ENCODE measurements at places on chromosomes 16 and 17.

DNA sequence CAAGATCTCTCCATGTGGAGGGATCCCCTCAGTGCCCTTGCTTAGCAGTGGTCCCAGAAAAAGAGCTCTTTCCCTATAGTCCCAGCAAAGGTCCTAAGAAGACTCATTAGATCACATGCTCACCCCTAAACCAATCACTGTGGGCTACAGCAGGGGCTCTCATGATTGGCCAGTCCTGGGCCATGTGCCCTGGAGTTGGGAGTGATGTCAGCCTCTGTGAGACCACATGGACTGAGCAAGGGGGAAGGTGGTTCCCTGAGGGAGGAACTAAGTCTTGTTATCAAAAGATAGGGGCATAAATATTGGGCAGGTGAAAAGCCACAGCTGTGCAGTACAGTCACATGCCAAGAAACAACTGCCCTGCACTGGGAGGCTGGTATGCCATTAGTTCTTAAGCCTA is 51.3 kb downstream of the SCNN1B start:
- DNase-seq, result no peak

GRCh38 chr16:75378616-75379015 is 54.7 kb downstream of the CFDP1 start:
- DNase-seq, result no peak

GRCh38 chr17:83035722-83036121 is 43.7 kb upstream of the METRNL start:
- no peak for DNase-seq

GRCh38 chr16:70664325-70665112 is 18.2 kb downstream of the IL34 start:
- DNase-seq, result no peak

DNA sequence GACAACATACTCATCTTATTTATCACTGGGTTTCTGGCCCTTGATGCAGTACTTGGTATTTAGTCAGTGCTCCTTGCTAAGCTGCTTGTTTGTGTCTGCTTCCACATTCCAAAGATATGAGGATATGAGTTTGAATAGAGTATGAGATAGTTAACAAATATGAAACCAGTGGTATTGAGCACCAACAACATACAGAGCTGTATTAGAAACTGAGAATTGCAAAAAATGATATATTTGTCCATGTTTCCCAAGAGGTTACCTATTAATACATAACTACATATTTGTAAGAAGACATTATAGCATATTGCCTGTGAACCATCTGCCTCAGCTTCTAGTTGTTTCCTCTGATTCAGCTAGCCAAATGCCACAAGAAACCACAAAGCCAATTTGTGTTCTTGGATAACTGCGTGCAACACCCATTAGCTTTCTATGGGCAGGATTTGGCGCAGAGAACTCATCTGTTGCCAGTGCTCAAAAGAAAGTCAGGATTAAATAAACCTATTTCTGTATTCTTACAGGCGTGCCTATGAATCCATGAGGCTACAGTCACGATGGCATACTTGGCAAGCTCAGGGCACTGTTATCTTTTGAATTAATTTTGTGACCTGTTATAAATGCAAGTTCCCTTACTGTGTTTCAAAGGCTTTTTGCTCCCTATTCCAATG is 194.4 kb downstream of the MAP2K6 start:
- no peak for DNase-seq

DNA sequence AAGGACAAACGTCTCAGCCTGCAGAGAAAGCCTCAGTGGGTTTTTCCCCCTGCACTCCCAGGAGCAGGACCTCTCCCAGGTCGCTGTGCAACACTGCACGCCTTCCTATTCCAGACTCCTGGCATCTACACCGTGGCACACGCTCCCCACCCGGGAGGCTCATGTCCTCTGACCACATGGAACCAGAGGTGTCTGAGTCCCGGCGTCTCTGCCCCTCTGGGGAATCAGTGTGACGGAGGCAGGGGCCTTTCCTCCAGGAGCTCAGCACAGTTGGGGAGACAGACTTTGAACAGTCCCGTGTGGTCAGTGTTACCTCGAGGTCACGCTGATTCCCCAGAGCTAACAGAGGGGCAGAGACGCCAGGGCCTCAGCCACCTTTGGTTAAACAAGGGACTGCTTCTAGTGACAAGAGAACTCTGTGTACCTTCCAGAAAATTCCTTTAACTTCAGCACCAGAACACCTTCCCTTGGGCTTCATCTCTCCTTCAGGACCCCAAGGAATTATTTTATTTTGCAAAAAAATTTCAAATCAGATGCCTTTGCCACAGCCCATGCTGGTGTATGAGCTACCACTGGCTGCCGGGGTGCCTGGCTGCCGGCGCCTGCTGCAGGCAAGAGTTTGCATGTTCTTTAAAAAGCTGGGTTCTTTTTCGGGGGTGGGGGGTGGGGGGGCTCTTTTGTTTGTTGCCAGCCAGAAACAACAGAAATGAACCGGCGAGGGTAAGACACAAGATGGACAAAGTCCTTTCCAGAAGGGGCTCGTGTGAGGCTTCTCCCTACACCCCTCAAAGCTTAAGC is 6.6 kb downstream of the CANT1 start:
- DNase-seq, result no peak

DNA sequence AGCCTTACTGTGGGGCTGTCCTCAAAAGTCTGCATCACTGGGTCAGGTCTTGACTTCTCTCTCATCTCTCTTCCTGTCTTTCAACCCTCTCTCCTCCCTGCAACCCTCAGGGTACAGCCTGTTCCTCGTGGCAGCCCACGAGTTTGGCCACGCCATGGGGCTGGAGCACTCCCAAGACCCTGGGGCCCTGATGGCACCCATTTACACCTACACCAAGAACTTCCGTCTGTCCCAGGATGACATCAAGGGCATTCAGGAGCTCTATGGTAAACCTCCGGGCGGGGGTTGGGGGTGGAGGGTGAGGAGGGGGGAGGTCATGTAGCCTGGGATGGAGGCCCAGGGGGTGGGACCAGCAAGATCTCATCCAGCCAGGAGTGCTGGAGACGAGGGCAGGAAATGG is 12.7 kb downstream of the MMP2 start:
- DNase-seq, result no peak

DNA sequence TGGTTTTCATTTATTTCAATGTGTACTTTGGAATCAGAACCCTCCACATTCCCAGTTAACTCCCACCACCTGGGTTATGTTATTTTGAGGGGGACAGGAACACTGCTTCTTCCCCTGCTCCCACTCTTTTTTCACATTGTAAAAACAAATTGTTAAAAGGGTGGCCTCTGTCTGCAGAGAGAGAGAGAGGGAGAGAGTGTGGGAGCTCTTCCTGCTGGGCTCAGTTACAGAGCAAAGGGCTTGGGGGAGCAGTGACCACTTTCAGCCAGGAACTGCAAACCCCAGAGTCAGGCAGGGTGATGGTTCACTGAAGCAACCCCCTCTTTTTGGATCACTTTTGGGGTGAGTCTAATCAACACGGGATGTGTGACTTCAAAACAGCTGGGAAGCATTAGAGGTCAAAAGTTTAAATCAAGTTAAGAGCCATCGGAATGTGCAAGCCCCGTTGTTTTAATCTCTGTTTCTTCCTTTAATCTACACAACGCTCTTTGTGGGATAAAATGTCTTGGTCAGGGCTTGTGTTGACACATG is 577.0 kb upstream of the CDH11 start:
- DNase-seq, result no peak

GRCh38 chr16:21986692-21987246 is 14.1 kb downstream of the PDZD9 start:
- no peak for DNase-seq

DNA sequence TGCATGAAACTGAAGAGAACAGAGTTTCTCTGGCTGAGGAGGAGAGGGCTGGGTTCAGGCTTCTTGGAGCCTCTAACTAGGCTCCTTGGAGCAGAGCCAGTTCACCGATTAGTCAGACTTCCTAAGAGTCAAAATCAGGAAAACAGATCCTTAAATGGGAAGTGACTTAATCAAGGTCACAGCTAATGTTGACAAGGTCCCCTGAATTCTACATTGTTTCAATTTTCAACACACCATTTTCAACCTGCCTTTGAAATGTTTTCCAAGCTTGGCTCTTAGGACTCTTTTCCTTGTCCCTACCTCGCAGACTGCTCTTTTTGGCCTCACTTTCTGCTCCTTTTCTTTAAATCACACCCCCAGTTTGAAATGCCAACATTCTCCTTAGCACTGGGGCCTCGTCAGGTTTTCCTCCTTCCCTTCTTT is 16.3 kb downstream of the MYL4 start:
- DNase-seq, result no peak

- DNase-seq, result no peak
Observed at GRCh38 chr17:65171752-65172151, 34.6 kb downstream of the RGS9 start.

- no peak for DNase-seq
Observed at GRCh38 chr16:46833460-46833800, 2.5 kb upstream of the C16orf87 start.

DNA sequence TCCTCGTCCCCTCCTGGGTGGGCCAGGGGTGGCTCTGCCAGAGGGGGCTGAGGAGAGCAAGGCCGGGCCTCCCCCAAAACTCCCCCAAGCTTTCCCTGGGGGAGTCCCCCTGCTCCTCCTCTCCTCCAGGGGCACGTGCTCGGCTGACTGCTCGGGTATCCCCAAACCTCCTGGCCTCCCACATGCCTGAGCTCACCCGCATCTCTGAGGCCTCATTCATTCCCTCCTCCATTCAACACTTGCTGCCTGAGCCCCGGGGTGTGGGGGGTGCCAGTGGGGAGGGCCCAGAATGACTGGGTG is 83.1 kb downstream of the RTN4RL1 start:
- DNase-seq, result no peak

GRCh38 chr17:76943781-76944213 is 75.6 kb downstream of the MGAT5B start:
- DNase-seq, result peak; percentile 17

DNA sequence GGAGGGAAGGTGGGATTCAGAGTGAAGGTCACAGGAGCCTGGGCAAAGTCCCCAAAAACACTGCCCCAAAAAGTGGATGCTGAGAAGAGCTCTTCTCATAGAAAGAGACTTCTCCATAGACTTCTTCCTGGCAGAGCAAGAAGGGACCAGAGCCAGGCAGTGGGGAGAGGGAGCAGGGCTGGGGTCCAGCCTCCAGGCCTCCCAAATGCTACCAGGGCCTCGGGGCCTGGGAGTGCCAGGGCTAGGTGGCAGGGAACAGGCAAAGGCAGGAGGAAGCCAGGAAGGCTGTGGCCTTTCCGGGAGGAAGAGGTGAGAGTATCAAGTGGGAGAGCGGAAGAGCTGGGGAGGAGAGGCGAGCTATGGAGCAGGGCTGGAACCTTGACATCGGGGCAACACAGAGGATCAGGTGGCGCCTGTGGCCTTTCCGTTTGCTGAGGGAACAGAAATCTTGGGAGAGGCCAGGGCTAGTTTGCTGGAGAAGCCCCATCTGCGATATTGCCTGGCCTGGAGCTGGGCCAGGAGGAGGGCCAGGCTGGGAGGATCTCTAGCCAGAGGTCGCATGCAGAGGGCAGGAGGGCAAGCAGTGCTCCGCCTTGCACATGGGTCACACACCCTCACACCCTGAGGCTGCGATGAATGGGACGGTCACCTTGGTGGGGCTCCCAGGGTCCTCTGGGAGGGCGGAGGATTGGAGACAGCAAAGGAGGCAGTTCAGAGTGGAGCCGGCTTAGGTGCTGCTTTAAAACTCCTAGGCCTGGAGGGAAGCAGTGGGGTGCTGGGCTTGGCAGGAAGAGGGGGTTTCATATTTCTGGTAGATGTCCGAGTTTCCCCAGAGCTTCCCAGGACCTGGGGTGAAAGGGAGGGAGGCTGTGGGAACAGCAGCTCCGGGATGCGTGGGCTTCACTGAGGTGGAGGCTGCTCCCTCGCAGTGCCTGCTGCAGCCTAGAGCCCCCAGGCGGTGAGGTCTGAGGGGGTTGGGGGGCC is 3.4 kb downstream of the SLC16A5 start:
- no peak for DNase-seq

DNA sequence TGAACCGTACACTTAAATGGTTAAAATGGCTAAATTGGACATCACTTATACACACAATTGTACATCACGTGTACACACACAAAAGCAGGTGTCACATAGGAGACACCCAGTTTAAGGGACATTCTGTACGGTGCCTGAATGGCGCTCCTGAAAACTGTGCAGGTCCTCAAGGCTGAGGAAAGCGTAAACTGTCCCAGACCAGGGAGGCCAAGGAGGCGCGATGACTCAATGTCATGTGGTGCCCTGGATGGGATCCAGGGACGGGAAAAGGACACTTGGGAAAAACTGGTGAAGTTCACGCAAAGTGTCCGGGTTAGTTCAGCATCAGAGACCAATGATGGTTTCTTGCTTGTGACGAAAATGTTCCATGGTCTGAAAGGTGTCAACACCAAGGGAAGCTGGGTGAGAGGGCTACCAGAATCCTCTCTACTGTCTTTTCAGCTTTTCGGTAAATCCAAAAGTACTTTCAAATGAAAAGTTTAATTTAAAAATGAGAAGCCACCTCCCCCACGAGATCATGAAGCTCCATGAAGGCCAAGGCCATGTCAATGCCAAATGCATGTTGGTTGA is 112.2 kb downstream of the CMIP start:
- DNase-seq, result no peak
